Activated naive CD8-positive, alpha-beta T cell treated with anti-CD3 and anti-CD28 coated beads, Interleukin-2, amount 50 U/mL, for 24 hours (primary cell): ENCODE measurements at places on chromosomes 11 and 22.

DNA sequence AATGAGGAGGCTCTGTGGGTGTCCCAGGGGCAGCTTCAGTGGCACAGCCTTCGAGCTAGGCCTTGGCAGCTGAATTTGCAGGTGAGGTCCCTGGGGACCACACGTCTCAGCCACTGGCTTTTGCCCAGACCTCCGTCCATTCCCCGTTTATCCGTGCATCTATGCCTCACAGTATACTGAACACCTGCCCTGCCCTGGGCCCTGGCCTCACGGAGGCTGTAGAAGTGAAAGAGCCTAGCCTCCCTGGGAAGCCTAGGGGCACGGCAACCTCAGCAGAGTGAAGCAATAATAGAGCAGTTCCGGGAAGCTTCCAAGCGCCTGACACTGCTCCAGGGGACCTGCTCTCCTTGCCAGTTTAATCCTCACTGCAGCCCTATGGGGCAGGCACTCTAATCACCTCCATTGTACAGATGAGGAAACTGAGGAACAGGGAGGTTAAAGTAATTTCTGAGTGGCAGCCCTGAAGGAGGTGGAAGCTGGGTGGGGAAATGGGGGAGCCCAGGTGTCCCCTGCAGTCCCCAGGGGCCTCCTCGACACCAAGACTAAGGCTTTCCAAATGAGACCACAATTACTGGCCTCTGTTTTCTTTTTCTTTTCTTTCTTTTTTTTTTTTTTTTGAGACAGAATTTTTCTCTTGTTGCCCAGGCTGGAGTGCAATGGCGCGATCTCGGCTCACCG lies 2.7 kb upstream of the NFAM1 start:
- H3K4me1 ChIP-seq, result peaks cover 15% of the 10 kb centered on the region
- H3K27me3 ChIP-seq, result peaks cover 7% of the 10 kb centered on the region
- no peak overlapping the region for H3K4me3 ChIP-seq
- DNase-seq, result no peak

DNA sequence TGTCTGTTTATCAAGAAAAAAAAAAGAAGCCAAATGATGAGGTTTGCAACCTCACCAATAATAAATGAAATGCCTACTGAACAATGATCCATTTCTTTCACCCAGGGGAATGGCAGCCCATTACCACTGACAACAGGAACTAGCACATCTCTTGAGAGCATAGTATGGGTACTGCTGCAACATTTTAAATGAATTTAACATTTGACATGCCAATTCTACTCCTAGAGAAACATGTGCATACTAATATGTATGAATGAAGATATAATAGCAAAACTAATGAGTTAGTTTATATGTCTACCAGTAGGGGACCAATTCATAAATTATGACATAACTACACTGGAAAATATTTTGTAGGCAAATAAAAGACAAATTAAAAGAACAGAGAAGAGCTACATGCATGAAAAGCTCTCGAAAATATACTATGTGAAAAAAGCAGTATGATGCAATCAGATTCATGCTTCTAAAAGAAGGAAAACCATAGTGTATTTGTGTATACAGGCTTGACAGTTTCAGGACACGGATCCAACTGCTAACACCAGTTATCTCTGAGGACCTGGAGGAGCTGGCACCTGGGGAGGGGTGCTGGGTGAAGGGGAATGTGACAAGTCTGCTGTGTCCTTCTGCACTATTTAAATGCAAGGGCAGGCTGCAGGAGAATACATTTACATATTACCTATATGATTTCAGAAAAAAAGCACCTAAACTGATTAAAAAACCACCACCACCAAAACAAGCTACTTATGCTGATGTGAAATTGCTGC lies 6.9 kb downstream of the SMCO4 start:
- H3K4me1 ChIP-seq, result peaks cover 10% of the 10 kb centered on the region
- H3K27me3 ChIP-seq, result peaks cover 6% of the 10 kb centered on the region
- H3K4me3 ChIP-seq, result no peak overlapping the region
- no peak overlapping the region for H3K27ac ChIP-seq
- no peak for DNase-seq

DNA sequence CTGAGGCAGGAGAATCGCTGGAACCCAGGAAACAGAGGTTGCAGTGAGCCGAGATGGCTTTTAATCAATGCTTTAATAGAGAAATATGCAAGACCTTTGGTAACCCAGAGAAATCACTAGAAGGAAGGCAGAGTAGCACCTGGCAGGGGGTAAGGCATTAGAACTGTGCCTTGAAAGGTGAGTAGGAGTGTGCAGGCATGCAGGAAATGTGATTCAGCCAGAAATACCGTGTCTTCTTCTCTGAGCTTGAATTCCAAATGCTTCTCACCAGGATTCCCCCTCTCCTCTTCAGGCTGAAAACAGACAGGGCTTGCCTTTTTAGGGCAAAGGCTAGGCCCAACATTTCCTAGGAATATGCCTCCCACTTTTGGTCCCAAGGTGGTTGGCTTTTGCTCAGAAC lies 51.0 kb downstream of the OR4D9 start:
- peaks cover 5% of the 10 kb centered on the region for H3K27me3 ChIP-seq
- H3K36me3 ChIP-seq, result peaks cover 5% of the 10 kb centered on the region
- no peak overlapping the region for H3K27ac ChIP-seq
- DNase-seq, result no peak

- H3K4me3 ChIP-seq, result no peak overlapping the region
- no peak overlapping the region for H3K27ac ChIP-seq
- DNase-seq, result no peak
- H3K36me3 ChIP-seq, result no peaks in the 10 kb centered on the region
Observed at GRCh38 chr11:1219834-1220815, 2.7 kb upstream of the MUC5B start.

DNA sequence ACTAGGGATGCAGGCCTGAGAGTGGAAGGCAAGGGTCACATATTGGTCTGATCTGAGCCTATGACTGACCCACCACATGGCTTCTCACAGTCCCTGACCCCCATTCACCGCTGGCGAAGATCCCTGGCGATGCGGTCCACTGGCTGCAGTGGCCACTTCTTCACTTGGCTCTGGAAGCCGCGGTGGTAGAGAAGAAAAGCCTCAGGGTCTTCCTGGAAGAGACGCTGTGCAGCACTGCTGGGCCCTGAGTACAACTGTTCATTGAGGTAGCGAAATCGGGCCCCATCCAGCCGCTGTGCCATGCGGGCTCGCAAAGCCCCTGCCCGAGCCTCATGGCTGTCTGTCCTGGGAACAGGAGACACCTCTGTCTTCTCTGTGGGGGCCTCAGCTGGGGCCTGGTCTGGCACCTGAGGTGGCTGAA lies 2.4 kb downstream of the RRP8 start:
- peaks cover 14% of the 10 kb centered on the region for H3K4me1 ChIP-seq
- no peaks in the 10 kb centered on the region for H3K27me3 ChIP-seq
- H3K4me3 ChIP-seq, result no peak overlapping the region
- DNase-seq, result no peak

- no peak overlapping the region for H3K4me3 ChIP-seq
- peaks cover 10% of the 10 kb centered on the region for H3K27me3 ChIP-seq
- H3K36me3 ChIP-seq, result no peaks in the 10 kb centered on the region
- H3K27ac ChIP-seq, result no peak overlapping the region
- no peak for DNase-seq
- no peaks in the 10 kb centered on the region for H3K4me1 ChIP-seq
Observed at GRCh38 chr11:130023204-130023603, 20.6 kb upstream of the PRDM10 start.

DNA sequence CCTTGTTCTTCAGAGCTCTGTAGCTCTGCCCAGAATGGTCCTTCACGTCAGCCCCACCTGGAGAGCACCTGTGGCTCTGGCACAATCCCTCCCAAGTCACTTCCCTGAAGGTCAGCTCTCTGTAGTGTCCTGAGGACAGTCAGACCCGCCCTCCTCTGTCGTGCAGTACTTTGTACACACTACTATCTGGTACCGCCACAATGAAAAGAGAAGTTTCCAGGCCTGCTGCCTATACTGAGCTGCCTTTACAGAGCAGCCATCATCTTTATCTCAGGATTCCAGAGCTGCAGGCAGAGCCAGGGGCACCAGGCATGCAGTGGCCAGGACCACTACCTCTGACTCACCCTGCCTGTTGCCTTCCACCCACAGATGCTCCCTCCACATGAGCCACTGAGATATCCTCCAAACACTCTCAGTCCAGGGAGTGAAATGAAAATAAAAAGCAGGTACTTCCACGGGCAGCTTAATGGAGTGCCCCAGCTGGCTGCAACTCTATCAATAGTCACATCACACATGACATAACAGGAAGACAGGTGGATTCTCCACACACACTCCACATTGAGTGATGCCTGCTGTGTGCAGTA lies 7.3 kb downstream of the PACSIN2 start:
- DNase-seq, result no peak
- H3K27me3 ChIP-seq, result no peaks in the 10 kb centered on the region
- no peak overlapping the region for H3K27ac ChIP-seq
- H3K4me1 ChIP-seq, result peaks cover 61% of the 10 kb centered on the region

DNA sequence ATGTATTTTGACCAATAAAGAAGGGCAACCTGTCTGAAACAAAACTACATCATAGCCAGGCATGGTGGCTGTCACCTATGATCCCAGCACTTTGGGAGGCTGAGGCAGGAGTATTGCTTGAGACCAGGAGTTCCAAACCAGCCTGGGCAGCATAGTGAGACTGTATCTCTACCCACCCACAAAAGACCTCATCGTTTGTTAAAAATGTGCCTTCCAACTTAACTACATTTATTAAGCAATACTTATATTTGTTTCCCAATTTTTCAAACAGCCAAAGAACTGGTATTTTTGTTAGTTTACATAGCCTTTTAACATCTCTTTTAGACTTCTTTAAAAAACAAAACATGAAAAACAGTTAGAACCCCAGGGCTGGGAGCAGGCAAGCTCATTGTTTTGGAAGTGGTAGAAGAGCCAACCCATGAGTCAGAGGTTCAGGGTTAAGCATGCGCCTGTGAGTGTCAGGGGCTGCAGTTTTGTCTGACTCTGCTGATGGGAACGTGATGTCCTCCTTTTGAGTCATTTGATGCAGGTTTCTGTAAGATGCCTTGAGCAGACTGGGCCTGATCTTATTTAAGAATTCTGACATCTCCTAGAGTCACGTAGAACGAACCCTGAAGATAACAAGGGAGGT lies 53.9 kb upstream of the CRTAM start:
- H3K27me3 ChIP-seq, result no peaks in the 10 kb centered on the region
- peaks cover 12% of the 10 kb centered on the region for H3K4me1 ChIP-seq
- no peak overlapping the region for H3K4me3 ChIP-seq
- H3K27ac ChIP-seq, result no peak overlapping the region
- H3K36me3 ChIP-seq, result peaks cover 45% of the 10 kb centered on the region

DNA sequence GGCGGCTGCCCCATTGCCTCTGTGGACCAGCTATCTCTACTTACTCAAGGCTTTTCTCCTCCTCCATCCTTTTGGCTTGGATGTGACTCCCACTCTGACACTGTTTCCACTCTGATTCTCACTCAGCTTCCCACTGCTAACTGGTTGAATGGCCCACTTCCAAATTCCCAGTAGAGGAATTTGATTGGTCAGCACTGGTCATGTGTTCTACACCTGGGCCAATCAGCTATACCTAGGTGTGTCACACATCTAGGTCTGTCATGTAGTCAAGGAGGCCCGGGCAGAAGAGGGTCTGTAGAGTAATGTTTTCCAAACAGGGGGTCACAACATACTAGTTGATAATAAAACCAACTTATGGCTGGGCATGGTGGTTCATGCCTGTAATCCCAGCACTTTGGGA lies 53.3 kb downstream of the TPBGL start:
- peaks cover 7% of the 10 kb centered on the region for H3K36me3 ChIP-seq
- DNase-seq, result no peak
- H3K27ac ChIP-seq, result no peak overlapping the region
- H3K4me3 ChIP-seq, result no peak overlapping the region
- H3K4me1 ChIP-seq, result peaks cover 10% of the 10 kb centered on the region

DNA sequence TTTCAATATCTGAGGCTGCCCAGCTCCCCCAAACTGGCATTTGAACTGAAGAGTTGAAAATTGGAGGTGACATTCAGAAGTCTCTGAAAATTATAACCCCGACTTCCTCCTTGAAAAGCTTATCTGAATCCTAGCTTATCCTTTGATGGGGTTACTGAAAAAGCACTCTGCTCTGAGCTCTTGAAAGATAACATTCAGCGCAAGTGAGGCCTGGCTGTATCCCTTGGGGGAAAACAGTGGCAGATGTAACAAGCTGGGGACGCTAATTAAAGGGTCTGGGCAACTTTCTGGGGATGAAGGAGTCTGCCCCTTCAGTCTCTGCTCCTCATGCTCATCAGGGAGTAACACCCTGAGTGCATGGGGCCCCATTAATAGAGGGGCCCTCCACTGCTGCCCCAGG lies 402.0 kb upstream of the CADM1 start:
- H3K27ac ChIP-seq, result no peak overlapping the region
- no peak for DNase-seq
- no peak overlapping the region for H3K4me3 ChIP-seq
- H3K36me3 ChIP-seq, result no peaks in the 10 kb centered on the region

- no peak overlapping the region for H3K27ac ChIP-seq
- no peaks in the 10 kb centered on the region for H3K27me3 ChIP-seq
- peaks cover 16% of the 10 kb centered on the region for H3K4me1 ChIP-seq
- no peak for DNase-seq
Observed at GRCh38 chr11:78132475-78132874, 7.0 kb downstream of the ALG8 start.

DNA sequence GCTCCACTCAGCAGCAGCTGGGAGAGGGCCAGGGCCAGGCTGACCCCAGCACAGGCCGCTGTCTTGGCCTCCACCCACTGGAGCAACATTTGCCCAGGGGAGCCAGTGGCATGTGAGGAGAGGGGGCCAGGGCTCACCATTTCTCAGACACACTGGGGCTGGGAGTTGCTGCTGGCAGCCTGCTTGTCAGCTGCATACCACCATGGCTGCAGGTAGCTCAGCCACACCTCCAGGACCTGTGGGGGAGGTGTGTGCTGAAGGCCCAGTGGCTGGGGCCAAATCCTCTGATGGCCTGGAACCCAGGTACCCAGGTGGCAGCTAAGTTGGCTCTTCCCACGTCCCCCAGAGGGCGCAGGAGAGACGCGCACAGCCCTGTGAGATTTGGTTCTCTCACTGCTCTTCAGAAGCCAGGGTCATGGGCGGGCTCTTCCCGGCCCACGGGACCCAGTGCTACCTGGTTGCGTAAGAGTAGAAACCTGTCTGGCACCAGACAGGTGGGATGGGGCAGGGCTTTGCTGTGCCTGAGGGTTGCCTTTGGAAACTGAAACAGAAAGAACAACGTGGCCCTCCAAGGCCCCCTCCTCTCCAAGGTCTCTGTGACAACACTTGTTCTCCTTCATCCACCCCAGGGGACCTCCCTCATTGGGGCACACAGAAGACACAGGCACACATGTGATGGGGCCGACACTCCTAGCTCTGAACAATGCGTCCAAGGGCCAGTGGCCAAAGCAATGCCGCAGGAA lies 98.8 kb downstream of the MED15 start:
- H3K4me1 ChIP-seq, result peaks cover 6% of the 10 kb centered on the region
- no peak overlapping the region for H3K4me3 ChIP-seq

- no peaks in the 10 kb centered on the region for H3K4me1 ChIP-seq
- H3K27me3 ChIP-seq, result no peaks in the 10 kb centered on the region
- DNase-seq, result no peak
- no peak overlapping the region for H3K4me3 ChIP-seq
- H3K27ac ChIP-seq, result no peak overlapping the region
Observed at GRCh38 chr11:105152560-105152959, 13.0 kb upstream of the CARD18 start.

- no peak overlapping the region for H3K4me3 ChIP-seq
- DNase-seq, result no peak
- H3K4me1 ChIP-seq, result peaks cover 20% of the 10 kb centered on the region
- no peak overlapping the region for H3K27ac ChIP-seq
- H3K36me3 ChIP-seq, result no peaks in the 10 kb centered on the region
Observed at GRCh38 chr11:35326266-35326879, 93.0 kb downstream of the SLC1A2 start.
